ENCODE measurements at places on chromosomes 2 and 18. TPM values are rescaled to one million over a fixed set of nuclear protein-coding genes. Genes with fewer than 3 reads are reported as not detected.

The GREB1 gene
- polyA plus RNA-seq: 16.3 TPM

The GPBAR1 gene
- 2.0 TPM for polyA plus RNA-seq

The EIPR1 gene
- 18.9 TPM for polyA plus RNA-seq

The EML6 gene
- polyA plus RNA-seq: 15.9 TPM

DNA sequence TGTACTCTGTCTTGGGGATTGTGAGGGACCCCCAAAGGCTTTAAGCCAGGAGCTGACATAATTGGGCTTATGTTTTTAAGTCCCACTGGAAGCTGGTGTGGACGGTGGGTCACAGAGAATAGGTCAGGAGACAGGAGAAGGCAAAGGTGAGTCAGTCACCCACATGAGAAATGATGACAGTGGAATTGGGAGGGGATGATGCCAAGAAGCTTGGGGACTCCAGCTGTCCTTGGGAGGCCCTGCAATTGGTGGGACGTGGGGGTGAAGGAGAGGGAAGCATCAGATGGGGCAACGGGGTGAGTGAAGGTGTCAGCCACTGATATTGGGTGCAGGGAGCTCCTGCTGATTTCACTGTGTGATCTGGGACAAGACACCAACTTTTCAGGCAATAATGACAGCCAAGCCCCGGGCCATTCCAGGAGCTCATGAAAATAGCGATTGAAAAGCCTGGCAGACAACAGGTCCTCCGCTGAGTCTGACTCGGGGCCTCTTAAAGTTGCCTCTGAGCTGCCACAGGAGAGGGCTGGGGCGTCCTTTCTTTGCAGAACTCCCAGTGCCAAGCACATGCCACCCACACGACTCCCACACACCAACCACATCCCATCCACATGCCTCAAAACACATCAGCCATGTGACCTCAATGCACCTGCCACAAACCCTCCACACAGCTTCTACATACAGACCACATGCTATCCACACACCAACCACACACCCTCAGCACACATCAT is 13.4 kb downstream of the TNS1 start:
- DNase-seq: no peak

DNA sequence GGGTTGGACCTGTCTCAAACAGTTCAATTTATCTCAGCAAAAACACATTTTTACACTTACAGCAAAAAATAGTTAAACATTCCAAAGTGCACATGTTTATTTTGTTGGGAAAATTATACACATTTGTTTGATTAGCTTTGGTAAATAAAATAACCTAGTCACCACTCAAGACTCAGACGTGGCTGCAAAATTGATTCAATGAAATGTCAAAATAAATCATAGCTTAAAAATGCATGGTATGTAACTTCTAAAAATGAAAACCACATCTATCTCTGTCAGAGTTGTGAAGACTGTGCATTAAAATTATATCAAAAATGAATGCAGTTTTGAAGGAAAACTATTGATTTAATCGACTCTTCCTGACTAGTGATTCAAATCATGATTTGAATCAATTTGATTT is 56.7 kb downstream of the GALNT14 start:
- no peak for DNase-seq

Measured in left renal pelvis (tissue), 4 donors.